ENCODE measurements at places on chromosomes 4 and X.
A peak's percentile ranks its signal among the peaks of the same experiment; 100 is the strongest.

- no peak for DNase-seq
These were observed 31.5 kb upstream of the LNX1 start for GRCh38 chr4:53622739-53623151.

DNA sequence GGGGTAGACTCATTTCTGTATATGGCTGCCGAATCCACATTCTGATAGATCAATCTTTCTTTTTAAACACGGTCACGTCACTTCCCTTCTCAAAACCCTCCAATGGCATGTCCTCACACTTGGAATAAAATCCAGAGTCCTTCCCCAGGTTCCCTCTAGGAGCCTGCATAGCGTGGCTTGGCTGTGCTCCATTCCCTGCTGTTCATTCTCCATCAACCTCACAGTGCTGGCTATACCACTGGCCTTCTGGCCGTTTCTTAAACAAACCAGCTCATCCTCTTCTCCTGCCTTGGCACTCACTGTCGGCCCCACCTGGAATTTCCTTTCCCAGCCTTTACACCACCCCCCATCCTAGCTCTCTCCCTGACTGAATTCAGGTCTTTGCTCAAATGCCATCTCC lies 77.1 kb downstream of the RBM47 start:
- no peak for DNase-seq

- DNase-seq = no peak
These were observed 75.9 kb downstream of the UCHL1 start for GRCh38 chr4:41332510-41333054.

DNA sequence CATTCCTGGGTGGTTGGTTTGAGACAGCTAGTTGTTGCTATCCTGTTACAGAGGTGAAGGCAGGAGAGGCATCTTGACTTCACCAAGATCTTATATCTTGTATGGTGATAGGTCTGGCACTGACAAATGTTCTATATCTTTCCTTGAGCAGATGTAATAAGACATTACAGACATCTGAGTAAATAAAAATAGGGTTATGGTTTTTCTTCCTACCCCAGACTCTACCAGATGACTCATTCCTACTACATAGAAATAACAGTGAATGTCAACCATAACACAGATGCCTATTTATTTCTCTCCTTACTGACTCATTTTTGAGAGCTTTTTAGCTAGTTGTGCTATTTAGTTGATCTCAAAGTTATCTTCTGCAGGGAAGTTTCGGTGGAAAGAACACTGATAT lies 21.9 kb downstream of the HNRNPH2 start:
- DNase-seq = no peak

DNA sequence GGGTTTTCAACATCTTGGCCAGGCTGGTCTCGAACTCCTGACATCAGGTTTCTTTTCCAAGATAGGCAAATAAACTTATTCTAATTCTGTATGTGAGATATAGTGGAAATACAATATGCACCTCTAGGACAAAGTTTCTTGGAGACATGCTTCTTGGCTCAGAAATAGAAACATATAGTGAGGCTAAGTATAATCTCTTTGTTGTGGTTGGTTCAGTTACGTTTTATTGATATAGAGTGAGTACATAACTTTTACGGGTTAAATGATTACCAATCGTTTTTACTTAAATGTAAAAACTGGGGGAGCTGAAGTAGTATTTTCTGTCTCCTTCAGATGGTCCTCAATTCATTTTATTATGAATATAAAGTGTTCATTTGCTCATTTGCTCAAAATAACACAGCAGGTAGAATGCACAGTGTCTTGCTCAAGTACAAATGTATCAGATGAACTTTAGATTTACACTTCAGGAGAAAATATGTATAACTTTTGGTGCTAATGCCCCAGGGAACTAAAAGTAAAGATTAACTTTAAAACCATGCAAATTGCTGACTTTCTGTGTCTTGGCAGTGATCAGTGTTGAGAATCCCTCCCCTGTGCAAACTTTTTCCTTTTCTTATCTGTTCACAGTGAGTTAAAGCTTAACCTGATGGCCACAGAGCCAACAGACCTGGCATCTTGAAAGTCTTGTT lies 77.6 kb downstream of the AFF1 start:
- no peak for DNase-seq

DNA sequence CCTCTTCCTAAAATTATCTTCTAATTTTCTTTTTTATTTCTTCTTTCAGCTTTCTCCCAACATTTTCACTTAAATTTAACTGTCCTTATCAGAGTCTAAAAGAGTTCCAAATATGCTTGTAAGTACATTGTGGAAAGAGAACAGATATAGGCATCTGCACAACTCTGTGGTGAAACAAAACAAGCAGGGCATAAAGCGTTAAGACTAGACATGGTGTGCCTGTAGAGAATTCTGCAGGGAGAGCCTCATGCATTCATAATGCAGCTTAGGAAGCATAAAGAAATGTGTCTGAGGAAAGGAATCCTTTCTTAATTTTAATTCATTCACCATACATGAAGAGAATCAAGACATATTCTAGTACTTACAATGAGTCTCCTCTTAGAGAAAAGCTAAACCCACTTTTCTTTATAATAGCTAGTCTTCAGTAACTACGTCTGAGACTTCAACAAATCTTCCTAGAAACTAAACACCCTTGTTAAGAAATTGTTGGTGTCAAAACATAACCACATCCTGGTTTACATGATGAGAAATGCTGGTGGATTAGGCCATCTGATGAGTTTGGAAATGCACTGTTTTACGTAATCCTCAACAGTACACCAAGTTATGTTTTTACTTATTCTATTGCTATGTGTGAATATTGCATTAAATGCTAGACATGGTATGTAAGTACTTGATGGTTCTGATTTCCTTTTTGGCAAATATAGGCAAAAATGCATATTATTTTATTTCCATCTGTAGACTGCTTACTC lies 307.8 kb upstream of the GIMD1 start:
- no peak for DNase-seq

GRCh38 chrX:2317527-2318055 lies 183.2 kb downstream of the DHRSX start:
- no peak for DNase-seq

DNA sequence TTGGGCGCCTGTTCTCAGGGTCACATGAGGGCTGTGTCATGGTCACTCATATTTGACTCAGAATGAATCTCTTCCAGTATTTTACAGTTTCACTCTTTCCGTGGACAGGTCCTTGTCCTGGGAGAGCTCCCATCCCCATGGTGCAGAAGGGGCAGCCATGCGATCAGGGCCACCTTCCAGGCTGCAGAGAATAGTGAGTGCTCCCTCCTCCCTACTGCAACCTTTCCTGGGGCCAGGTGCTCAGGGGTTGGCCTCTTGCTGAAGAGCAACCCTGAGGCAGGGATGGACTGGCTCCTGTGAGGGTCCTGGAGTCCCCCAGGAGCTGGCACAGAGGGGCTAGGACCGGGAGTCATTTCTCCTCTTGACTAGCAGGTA lies 108.4 kb downstream of the ABLIM2 start:
- no peak for DNase-seq

GRCh38 chr4:101370663-101371210 lies 23.4 kb upstream of the PPP3CA start:
- no peak for DNase-seq

- no peak for DNase-seq
These were observed 21.5 kb downstream of the SLC9A7 start for GRCh38 chrX:46737462-46737861.

DNA sequence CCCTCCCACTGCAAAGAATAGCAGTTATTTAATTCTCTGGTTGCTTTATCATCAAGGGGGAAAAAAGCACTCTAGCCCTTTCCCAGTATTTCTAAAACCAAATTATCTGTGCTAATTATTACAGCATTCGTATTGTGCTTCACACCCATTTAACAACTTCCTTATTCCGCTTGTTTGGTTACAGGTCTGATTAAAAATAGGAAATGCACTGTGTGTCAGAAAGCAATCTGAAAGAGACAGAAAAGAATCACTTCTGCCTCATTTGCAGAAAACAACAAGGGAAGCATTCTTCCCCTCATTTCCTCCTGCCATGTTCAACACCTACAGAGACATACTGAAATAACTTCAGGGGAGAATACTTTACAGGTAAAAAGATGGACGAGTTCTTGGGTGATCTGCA lies 114.9 kb upstream of the MAP3K15 start:
- DNase-seq = no peak

GRCh38 chr4:3483471-3483921 lies 20.4 kb downstream of the DOK7 start:
- DNase-seq = peak; percentile 82

DNA sequence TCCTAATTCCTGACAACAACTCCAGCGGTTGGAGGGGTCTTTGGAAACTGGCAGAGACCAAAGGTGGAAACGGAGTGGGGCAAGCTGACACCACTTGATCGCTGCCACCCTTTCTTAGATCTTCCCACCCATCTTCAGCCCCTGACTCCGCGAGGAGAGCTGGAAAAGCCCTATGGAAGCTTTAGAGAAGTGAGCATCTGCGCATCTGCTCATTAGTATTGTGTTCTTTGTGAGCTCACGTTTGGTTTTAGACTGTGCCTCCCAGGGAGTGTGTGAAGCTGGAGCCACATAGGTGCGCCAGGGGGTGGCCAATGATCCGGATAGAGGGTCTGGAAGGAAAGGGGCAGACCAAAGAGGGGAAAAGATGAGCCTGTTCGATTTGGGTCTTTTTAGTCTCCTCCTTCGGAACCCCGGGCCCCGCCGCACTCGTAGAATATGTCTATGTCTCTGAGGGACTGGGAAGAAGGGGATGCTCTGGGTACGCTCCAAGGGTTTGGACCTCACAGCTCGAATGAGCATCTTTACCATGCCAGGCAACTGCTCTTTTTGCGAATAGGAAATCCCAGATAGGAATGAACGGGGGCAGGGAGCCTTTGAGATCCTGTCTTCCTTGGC lies 578 bp upstream of the DKK2 start:
- peak; percentile 50 for DNase-seq

- no peak for DNase-seq
These were observed 70.1 kb downstream of the PJA1 start for GRCh38 chrX:69094977-69095669.

DNA sequence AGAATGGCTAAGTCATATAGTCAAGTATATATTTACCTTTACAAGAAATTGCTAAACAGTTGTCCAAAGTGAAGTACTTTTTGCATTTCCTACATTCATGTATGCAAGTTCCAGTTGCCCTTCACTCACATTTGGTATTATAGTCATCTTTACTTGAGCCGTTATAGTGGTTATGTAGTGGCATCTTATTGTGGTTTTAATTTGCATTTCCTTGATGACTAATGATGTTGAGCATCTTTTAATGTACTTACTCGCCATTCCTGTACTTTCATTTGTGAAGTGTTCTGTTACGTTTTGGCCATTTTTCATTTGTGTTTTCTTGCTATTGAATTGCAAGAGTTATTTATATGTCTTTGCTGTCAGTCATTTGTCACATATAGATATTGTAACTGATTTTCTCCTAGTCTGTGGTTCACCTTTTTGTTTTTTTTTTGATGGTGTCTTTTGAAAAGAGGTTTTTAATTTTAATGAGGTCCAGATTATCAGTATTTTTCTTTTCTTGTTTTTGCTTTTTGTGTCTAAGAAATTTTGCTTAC lies 27.6 kb downstream of the ARFIP1 start:
- DNase-seq = no peak
